ENCODE measurements at places on chromosomes 6 and 20.

DNA sequence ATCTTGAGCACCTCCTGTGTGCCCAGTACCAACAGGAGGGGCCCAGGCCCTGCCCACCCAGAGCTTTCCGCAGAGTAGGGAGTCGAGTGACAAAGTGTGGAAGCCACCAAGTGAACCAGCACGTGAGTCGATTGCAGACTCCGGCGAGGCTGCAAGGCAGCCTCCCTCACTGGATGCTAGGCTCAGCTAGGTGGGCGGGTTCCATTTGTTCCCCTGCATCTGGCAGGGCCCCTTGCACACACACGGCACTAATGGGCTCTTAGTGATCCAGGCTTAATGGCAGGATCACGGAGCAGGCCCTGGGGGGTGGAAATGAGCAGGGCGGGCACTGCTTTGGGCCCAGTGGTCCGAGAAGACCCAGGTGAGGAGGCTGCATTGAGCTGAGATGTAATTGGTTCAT lies 140.4 kb downstream of the PHACTR3 start:
- no peak for DNase-seq

- no peak for DNase-seq
Measured at GRCh38 chr20:34524426-34524825, 8.2 kb downstream of the DYNLRB1 start.

DNA sequence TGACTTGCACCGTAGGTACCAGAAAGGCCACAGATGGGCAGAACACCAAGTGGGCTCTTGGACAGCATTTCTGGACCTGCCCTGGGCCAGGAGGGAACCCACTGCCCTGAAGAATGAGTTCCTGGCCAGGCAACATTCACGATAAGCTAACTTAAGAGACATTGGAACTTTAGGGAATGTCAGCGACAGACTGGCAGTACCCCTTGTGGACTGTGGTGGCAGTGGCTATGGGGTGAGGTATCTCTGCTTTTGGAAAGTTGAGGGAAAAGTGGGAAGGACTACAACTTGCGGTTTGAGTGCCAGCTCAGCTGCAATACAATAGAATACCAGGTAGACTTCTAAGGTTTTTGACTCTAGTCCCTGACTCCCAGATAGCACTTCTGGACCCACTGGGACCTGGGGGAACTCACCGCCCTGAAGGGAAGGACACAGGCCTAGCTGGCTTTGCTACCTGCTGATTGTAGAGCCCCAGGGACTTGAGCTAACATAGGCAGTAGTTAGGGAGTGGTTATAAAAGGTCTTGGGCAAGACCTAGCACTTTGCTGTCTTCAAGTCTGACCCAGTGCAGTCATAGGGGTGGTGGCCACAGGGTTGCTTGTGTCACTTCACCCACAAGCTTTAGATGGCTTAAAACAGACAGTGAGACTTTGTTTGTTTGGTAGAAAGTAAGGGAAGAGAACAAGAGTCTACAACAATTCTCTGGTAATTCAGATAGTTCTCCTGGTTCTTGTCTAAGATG lies 617.6 kb downstream of the COL12A1 start:
- DNase-seq: no peak

GRCh38 chr20:53922901-53923314 lies 147.5 kb downstream of the BCAS1 start:
- DNase-seq: no peak

DNA sequence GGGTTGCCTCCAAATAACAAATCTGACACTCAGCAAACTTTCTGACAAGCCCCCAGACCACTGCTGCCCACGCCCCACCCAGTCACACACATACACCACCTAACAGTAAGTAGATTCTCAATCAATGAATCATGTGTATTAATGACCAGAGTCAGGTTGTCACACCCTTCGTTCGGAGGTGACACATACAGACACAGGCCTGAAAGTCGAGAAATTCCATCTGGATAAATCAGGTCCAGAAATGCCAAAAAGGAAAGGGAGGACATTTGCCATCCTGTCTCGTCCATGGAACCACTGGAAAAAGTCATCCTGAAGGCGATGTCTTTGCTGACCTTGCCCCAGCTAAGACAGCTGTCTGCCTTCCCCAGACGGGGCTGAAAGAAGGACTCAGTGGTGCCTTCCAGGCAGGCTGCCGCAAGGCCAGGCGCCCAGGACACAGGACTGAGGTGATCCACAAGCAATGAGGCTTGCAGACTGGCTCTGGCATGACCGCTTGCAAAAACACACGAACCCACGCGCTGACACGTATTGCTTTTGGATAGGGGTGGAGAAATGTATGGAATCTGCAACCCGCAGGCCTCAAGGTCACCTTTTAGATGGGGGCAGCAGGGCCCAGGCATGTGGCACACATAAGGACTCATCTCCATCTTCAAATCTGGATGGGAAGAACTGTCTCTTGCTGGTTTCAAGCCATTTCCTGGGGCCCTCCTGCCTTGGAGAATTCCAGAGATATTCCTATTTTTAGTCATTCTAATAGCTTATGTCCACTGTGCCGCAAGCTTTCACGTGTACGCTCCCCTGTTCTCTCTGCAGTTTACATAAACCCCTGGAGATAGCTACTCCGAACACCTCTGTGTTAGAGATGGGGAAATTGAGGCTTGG lies 9.0 kb downstream of the NFATC2 start:
- no peak for DNase-seq
